ENCODE measurements at places on chromosomes 1 and 21.

DNA sequence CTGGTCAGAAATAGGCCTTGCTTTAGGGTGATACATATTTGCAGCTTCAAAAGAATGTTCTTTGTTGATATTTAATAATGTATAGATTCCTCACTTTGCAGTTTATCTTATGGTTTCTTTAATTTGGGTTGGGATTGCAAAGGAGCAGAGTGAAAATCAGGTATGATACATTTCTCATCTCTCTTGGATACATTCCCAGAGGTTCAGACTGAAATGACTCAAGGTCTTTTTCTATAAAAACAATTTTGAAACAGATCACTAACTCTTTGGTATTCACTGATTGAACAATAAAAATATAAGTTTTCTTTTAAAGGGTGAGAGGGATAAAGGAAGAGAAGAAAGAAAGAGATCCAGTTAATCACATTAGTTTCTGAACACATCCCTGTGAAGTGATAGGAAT, 606.5 kb upstream of the CAMK1G start:
- DNase-seq: no peak

GRCh38 chr21:32003411-32003810, 130.6 kb downstream of the HUNK start:
- no peak for DNase-seq

DNA sequence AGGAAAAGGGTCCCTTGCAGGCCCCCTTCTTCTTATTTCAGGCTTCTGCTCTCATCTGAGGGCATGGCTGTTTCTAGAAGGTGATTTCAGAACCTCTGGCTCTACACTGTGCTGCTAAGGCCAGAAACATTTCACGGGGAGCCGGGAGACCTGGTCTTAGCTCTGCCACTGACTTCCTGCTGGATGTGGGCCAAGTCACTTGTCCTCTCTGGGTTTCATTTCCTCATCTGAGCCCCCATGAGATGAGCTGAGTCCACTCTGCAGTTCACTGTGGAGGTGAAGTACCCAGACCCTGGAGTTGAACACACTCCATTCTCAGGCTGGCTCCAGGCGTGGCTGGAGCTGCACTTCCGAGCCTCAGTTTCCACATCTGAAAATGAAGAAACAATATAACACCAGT, 2.1 kb downstream of the PADI1 start:
- DNase-seq: no peak

GRCh38 chr1:12032161-12032621, 12.9 kb downstream of the MIIP start:
- DNase-seq: no peak

DNA sequence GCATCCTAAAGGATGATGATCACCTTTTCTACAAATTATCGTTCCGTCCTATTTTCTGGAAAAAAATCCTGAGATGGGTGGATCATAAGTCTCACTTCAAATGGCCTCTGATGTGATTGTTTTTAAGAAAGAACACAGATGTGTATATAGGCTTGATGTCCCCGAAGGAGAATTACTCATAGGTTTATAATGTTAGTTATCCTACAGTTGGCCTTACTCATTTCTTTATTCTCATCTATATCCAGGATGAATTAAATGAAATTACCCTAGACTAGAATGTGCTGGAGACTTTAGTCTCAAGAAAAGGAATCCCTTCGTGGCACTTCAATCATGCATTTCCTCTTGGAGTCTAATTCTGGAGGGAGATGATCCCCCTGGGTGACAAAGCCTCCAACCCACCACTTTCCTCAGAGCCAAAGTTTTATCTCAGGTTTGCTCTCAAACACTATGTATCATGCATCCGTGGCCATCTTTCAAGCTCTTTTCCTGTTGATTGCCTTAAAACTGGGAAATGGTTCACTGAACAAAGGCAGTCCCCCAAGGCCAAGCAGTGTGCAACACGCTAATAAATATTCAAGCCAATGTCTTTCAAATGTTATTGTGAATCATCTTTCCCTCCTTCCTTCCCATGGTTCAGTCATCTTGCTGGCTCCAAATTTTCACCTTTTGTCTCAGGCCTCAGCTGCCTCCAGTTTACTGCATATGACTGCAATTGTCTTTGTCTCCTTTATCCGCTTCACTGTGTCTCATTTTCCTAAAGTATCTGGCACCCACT, 32.5 kb upstream of the SMYD2 start:
- DNase-seq: no peak

- DNase-seq: no peak
Measured at GRCh38 chr1:207740207-207740606, 11.6 kb upstream of the CD46 start.

DNA sequence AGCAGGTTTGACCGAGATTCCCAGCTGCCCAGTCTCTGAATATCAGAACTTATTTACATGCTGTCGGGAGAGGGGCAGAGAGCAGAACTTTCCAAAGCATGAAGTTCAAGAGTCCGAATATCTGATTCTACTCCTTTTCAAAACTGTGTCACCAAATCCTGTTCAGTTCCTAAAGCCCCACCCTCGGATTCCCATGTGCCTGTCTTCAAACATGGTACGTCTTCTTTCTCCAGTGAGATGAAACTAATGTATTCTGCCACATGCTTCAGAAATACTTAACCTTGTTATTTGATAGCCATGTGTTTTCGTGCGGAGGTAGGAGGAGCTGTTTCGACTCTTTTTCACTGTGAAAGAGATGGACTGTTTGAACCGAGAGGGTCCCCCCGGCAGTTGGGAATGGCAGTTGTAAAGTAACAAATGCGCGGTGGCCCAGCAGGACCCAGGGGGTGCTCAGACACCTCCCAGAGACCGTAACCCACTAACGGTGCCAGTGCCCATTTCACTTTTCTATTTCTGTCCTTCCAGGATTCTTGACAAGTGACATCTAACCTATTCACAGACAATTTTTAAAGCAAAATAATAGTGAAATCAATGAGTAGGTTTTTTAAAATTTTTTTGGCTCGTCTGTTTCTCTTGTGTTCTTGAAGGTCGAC, 67.2 kb downstream of the ZBTB18 start:
- DNase-seq: no peak

DNA sequence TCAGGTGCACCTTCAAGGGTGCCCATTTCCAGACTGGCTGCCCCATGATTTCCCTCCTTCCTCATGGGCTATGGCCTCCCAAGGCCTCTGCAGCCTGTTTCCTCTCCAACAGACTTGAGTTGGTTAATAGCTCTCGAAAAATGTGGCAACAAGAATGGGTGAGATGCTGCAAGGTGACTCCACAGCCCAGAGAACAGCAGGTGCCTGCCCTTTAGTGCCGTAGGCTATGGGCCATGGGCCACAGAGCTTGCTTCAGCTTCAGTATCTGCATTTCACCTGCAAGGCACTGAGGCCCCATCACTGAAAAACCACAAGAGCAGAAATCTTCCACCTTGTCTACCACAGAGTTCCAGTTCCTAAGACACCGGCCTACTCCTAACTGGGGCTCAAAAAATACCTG, 122.0 kb downstream of the ETS2 start:
- no peak for DNase-seq

DNA sequence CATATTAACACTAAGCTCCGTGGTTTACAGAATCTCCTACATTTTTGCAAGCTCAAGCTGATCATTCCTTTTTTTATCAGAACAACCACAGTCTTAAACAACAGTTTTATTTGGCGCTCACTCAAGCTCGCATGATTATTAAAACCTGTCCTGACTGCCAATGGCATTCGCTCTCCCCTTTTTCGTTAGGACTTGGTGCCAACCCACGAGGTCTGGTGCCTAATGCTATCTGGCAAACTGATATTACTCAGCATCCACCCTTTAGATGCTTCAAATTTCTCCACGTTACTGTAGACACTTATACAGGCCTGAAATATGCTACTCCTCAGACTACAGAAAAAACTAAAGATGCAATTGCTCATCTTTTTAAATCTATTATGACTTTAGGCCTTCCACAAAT, 23.0 kb upstream of the ITLN1 start:
- no peak for DNase-seq

GRCh38 chr1:159795534-159795933, 6.6 kb upstream of the FCRL6 start:
- no peak for DNase-seq

GRCh38 chr1:227125929-227126545, 185.9 kb downstream of the COQ8A start:
- DNase-seq: no peak

DNA sequence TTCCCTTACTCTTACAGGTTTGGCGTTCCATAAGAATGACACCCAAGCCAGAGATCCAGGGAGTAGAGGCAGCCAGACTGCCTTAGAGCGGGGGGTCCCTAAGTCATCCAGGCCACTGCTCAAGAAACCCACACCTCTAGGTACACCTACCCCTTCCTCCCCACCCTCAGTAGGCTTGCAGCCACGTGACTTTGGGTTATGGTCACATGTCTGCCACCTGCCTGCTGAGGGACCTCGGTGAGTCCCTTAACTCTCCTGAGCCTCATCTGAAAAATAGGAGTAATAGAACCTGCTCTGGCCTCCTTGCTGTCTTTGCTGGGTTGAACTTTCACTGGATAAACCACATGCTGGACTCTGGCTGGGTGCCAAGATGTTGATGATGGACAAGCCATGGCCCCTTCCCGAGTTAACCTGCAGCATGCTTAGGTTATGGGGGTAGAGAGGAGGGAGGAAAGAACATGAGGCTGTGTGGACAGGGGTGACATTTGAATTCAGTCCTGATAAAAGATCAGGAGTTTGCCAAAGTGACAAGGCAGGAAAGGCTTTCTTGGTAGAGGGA, 4.5 kb downstream of the RPS6KA1 start:
- no peak for DNase-seq

DNA sequence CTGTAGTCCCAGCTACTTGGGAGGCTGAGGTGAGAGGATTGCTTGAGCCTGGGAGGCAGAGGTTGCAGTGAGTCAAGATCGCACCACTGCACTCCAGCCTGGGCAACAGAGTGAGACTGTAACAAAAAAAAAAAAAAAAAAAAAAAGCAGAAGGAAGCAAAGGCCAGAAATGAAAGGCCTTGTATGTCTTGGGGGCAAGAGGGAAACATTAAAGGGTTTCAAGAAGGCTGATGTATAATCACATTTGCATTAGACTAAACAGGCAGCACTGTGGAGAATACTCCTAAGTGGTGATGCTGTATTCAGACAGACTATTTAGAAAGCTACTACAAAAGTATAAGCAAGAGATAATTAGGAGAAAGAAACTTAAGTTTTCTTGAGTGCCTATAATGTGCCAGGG, 10.4 kb downstream of the ANP32E start:
- DNase-seq: no peak

GRCh38 chr1:4169991-4170390, 269.9 kb upstream of the C1orf174 start:
- no peak for DNase-seq

DNA sequence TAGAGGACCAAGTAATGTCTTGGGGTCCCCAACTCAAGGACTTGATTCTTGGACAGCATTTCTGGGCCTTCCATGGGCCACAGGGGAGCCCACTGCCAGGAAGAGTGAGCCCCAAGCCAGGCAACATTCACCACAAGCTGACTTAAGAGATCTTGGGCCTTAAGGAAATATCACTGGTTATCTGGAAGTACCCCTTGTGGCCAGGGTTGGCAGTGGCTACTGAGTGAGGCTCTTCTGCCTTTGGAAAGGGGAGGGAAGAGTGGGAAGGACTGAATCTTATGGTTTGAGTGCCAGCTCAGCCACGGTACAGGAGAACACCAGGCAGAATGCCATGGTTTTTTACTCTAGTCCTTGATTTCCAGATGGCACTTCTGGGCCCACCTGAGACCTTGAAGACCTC, 228.9 kb upstream of the RGS18 start:
- DNase-seq: no peak
